Endothelial cell (in vitro differentiated cells): ENCODE measurements at places on chromosomes 4 and X.

DNA sequence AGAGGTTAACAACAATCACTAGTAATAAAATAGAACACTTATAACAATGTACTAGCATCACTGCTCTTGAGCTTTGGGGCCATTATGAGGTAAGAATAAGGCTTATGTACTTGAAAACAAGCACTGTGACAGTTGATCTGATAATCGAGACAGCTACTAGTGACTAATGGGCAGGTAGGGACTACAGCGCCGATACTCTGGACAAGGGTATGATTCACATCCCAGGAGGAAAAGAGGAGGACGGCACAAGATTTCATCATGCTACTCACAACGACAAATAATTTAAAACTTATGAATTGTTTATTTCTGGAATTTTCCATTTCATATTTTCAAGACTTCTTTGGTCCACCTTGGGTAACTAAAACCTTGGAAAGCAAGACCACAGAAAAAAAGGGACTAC, 62.3 kb downstream of the FAM184B start:
- DNase-seq, result no peak

DNA sequence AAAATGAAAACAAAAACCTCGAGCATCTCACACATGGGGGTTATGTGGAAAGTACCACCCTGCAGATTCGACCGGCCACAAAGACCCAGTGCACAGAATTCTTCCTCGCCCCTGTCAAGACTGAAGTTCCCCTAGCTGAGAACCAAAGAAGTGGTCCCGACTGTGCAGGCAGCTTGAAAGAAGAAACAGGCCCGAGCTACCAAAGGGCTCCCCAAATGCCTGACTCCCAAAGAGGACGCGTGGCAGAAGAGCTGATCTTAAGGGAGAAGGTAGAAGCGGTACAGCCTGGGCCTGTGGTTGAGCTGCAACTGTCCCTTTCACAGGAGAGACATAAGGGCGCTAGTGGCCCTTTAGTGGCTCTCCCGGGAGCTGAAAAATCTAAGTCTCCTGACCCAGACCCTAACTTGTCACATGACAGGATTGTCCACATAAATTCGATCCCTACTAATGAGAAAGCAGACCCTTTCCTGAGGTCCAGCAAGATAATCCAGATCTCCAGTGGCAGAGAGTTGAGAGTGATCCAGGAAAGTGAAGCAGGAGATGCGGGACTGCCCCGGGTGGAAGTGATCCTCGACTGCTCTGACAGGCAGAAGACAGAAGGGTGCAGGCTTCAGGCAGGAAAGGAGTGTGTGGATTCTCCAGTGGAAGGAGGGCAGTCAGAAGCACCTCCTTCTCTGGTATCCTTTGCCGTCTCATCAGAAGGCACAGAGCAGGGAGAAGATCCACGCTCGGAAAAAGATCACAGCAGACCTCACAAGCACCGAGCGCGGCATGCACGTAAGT, 108.8 kb upstream of the MYOZ2 start:
- no peak for DNase-seq

GRCh38 chr4:66736606-66737005, 808.7 kb downstream of the CENPC start:
- DNase-seq, result no peak

- no peak for DNase-seq
Measured at GRCh38 chr4:141999446-142000143, 363.2 kb downstream of the IL15 start.

DNA sequence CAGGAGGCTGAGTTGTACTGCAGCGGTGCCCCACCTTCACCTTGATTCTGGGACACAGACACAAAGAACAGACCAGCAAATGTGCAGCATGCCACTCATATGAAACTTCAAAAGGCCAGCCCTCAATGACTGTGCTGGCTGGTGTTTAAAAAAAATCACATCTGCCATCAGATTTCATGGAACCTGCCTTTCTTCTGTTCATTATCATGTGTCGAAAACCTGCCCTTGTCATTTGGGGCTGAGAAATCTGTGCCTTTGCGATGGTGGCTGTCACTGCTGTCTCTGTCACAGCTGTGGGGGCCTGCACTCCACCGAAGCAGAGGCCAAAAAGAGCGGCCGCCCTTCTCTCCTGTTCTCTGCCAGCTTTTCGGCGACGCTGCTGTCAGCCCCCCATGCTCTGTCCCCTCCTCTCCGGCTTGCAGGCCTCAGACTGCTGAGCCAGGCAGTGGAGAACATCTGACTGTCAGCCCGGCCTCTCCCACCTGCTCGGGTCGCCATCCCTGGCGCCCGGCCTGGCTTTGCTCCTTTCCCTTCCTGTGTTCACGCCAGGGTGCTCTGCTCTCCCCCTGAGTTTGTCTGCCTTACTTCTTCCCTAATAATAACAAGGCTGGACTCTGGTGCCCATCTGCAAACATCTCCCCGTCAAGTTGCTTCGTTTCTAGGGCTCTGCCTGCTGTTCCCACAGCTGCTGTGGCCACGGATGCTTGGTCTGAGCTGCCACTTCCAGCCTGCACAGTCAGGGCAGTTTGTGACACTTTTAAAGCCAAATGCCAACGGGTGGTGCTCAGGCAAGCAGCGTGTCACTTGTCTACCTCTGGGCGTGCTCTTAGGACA, 355.2 kb downstream of the UNC5C start:
- no peak for DNase-seq

DNA sequence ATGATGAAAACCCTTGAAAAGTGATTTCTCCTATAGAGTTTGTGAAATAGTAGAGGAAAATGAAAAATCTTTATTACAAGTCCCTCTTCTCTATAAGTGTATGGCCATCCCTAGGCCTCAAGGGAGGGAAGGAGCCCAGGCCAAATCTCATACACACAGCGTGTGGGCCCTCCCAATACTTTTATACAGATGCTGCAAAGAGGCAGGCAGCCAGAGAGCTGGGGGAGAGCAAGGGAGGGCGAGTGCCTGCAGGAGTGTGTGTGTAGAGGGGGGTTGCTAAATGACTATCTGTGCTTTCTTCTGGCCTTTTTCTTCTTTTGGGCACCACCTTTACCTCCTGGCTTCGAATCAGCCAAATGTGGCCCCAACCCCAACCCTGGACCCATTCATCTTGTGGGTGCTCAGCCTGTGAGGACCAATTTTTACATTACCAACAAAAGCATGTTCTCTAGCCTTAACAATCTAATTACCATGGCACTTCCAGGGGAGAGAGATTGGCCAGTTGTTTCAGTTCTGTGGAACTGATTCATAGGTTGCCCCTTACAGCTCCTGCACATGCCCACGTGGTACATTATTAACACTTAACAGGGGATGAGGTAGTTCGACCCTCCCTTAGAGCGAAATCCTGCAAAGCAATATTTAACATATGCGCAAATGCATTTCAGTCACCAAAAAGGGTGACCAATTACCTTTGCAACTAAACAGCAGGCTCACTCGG, 2.0 kb downstream of the GPC3 start:
- no peak for DNase-seq

- DNase-seq, result no peak
Measured at GRCh38 chrX:44843753-44844152, at the start of gene DUSP21. Gene DUSP21, plus strand, starts transcription at chrX:44844021. Its CDS starts 112 bp downstream, at chrX:44844133.

DNA sequence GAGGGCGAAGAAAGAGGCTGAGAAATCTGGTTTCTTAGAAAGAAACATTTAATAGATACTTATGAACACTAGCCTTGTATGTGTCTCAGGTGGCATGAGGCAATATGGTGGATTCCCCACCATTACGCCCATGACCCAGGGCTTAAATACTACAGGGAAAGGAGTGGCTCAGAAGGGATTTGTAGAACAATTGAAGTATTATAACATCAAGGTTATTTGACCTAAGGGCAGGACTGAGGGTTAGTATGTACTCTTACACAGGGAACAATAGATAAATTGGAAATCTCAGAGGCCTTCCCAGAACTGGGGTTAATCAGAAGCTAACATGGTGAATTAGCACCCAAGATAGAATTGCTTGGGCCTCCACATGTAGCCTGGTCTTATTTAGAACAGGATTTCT, 11.0 kb upstream of the USP46 start:
- DNase-seq, result no peak

DNA sequence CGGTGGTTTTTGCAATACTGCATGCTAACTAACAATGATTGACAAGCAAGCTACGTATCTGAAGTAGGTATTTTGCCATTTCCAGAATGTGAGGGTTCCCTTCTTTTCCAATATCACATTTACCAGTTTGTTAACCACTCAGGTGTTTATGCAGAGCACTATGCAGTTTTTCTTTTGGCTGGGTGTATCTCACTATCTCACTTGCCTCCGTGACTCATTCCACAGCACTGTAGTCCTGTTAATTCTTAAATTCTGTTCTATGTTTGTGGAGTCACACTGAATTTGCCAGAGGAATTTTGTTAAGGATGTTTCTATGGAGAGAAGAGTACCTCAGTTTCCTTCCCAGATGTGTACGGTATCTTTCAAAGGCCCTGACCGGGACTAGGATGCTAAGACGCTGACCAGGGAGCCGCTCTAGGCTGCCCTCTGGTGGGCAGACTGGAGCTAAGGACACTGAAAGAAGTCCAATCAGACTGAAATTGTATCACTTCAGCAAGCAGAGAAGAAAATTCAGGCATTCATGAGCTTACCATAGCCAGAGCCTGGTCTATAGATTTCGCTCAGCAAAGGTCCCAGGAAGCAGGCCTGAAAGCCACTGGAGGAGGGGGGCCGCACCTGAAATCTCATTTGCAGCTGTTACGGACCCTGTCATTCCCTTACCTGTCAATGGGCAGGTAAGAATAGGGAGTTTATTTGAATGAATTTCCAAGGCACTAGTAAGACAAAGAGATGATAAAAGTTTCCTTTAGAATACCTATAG, 388.4 kb upstream of the SPOCK3 start:
- DNase-seq, result peak; percentile 83

- no peak for DNase-seq
Measured at GRCh38 chr4:161629694-161630441, 533.9 kb downstream of the FSTL5 start.
